CD14-positive monocyte (primary cell): ENCODE measurements at places on chromosomes 13 and 19.

- no peak for DNase-seq
Observed at GRCh38 chr19:30333291-30334065, 38.7 kb upstream of the ZNF536 start.

- no peak for DNase-seq
Observed at GRCh38 chr19:46862503-46862834, 1.7 kb downstream of the ARHGAP35 start.

DNA sequence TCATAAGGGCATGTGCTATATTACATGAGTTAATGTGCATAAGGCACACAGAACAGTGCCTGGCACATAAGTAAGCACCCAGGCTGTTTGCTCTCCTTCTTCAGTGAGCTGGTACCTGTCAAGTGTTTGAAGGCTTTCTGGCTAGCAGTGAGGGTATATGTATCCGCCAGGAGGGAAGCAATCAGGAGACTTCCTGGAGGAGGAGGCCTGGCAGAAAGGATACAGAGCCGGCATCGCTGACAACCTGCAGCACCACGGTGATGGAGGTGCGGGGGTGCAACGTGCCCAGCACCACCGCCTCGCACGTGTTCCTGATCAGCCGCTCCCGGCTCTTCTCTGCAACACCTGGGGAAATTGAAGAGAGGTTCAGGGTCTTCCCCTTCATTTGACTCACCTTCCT is 5.5 kb downstream of the EXOSC5 start:
- no peak for DNase-seq

- no peak for DNase-seq
Observed at GRCh38 chr13:33873251-33873908, 55.4 kb downstream of the RFC3 start.

DNA sequence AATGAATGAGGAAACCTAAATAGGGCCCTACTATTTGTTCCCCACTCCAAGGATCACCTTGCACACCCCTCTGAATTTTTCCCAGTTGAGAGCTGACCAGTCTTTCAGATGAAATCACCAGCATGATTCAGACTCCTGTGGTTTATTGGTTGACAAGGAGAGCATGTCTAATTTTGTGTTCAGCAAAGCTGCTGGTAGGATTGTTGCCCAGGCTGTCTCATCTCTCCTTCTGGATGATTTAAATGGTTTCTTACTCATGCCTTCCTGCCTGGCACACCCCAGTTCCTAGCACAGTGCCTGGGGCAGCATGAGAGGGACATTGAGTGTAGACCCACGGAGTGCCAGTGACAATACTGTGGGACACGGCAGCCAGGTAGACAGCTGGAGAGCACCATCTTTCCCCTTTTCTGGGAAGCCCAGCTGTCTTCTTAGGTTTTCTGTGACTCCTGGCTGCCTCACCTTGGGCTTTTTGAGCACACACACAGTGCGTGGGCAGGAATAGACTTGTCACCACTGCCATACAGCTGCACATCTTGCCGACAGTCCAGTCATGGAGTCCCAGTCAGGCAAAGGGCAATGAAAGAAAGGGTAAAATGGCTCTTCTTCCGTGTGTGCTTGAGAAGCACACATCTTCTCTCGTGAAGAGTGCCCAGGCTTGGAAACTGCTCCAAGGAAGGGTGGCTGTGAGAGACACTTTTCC is 12.3 kb downstream of the FGF9 start:
- DNase-seq = no peak

DNA sequence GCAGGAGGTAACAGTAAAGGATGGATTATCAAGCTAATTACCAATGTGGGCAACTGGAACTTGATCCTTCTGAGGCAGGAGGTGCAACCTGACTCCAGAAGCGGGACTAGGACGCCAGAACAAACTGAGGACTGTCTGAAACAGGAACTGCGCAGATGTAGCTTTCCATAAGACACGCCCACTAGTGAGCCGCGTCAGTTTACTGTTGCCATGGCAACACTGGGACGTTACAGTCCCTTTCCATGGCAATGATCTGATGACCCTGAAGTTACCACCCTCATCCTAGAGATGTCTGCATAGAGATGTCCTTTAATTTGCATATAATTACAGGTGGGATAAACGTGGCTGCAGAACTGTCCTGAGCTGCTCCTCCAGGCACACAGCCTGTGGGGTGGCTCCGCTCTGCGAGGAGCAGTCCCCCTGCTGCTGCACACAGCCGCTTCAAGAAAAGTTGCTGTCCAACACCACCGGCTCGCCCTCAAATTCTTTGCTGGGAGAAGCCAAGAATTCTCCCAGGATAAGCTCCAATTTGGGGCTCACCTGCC is 816.6 kb downstream of the UQCRFS1 start:
- DNase-seq = no peak

GRCh38 chr19:1474011-1474764 is 4.8 kb downstream of the C19orf25 start:
- no peak for DNase-seq

DNA sequence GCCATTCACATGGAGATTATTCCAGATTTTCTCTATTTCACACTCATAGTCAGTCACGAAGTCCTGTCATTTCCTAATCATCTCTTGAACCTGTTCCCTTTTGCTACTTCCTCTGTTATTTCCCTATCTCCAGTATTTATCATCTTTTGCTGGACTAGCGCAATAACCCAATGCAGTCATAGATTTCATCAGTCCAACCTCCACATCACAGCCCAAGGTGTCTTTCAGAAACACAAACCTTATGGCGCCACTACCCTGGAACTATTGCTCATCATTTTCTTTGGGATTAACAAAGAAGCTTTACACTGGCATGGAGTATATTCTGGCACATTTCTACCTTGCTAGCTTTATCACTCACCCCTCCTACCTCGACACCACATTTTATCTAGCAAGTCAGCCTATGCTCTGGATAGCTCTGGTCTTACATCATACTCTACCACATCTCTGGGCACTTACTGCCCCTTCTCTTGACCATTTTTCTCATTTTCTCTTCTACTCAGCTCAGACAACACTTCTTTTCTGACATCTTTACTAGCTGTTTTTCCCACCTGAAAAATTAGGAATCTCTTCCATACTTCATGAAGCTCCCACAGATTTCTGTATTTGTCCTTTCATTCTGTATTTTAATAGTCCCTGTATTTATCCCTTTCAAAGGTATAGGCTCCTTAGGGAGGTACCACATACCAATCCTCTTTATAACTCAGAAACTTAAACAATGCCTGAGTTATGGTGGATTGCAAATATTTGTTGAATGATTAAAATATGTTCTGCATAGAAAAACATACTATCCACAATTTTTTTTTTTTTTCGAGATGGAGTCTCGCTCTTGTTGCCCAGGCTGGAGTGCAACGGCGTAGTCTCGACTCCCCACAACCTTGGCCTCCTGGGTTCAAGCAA is 534.7 kb downstream of the KLF12 start:
- no peak for DNase-seq

DNA sequence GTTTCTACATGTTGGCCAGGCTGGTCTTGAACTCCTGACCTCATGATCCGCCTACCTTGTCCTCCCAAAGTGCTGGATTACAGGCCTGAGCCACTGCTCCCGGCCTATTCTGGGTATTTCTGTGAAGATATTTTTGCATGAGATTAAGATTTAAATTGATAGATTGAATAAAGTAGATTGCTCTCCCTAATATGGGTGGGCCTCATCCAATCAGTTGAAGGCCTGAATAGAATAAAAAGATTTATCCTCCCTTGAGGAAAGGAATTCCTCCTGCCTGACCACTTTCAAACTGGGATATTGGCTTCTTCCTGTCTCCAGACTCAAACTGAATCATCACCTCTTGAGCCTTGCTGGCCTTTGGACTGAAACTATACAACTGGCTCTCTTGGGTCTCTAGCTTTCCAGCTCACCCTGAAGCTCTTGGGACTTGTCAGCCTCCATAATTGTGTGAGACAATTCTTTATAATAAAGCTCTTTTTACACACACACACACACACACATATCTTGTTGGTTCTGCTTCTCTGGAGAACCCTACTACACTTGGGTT is 36.1 kb upstream of the CXCL17 start:
- no peak for DNase-seq

DNA sequence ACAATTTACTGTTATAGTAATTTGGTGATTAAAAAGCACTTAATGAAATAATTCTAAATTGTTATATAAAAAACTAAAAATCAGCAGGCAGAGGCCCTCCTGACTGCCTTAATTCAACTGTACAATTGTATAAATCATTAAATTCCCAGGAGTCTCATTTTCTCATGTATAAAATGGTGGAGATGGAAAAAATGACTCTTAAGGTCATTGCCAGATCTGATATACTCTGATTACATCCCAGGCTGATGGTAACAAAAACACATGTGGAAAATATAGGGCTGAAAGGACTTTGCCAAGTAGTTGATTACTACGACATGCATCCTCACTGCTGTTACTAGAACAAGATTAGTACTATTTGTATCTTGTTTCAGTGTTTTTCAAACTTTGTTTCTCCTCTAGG is 1020.0 kb upstream of the SLC10A2 start:
- no peak for DNase-seq

DNA sequence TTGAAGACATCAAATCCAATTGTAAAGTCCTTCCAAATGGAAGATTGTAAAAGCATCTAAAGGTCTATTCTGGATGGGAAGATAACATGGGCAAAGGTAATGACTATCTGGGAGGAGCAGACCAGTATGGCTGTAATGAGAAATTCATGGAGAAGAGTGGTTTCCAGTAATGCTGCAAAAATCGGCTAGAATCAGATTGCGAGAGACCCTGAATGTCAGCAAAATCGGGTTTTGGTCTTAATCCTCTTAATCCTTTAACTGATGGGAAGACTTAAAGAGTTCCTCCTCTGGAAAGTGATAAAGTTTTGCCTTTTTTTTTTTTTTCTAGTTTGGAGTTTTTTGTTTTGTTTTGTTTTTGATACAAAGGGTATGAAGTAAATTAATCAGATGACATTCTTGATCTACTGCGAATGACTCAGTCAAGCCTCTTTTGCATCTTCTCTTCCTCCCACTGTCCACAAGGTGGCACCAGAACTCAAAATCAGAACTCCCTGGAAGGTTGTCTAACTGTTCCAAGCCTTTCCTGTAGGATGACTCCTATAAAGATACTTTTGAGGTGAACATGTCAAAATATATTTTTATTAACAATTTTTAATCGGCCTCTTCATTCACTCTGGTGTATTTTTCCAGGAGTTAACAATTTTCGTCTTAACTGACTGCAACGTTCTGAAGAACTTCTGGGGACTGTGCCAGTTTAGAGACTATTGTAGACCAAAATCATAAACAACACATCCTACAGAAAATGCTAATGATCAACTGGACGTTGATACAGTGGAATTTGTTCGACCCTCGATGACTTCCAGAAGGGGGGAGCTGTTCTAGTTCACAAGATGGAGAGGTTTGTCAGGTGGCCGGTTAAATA is 213.3 kb upstream of the MIR17HG start:
- DNase-seq = peak; percentile 36

GRCh38 chr19:10361569-10362011 is 18.8 kb downstream of the TYK2 start:
- no peak for DNase-seq

DNA sequence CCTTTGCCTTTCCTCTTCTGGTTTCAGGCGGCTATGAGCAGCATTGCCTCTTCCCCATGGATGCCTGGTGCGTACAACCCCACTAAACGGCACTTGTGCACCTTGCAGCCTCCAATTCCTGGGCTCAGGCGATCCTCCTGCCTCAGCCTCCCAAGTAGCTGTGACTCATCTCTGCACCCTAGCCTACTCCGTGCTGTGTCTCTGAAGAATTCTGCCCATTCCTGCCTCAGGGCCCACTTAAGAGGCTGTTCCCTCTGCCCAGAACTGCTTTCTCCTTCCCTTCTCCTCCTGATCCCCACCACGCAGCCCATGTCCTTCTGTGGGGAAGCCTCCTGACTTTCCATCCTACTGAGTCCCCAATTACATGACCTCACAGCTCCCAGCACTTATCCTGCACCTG is 142.2 kb upstream of the ZNF507 start:
- no peak for DNase-seq

- no peak for DNase-seq
Observed at GRCh38 chr19:54095136-54095858, 5.3 kb downstream of the OSCAR start.

DNA sequence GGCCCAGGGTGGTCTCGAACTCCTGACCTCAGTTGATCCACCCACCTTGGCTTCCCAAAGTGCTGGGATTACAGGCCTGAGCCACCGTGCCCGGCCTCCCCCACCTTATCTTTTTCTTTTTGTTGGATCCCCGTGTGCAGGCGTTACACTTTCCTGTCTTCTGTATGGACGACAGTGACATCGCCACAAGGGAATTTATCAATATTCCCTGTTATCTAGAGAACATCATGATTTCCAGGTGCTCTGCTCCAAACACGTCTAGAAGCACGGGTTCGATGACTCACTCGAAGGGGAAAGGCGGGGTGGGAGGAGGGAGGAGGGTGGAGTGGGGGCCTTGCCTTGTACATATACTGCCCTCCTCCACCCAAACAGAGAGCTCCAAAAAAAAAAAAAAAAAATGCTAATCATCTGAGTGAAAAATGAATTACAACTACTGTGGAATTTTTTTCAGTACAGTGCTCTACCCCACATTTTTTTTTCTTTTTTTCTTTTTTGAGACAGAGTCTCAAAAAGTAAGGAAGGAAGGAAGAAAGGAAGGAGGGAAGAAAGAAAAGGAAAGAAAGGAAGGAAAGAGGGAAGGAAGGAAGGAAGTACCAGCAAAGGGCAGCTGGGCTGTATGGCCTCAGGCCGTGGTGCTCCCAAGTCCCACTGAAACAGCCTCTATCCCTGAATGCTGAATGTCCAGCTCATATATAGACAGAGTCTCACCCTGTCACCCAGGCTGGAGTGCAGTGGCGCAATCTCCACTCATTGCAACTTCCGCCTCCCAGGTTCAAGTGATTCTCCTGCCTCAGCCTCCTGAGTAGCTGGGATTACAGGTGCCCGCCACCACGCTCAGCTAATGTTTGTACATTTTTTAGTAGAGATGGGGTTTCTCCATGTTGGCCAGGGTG is 36.8 kb downstream of the INSR start:
- DNase-seq = no peak

DNA sequence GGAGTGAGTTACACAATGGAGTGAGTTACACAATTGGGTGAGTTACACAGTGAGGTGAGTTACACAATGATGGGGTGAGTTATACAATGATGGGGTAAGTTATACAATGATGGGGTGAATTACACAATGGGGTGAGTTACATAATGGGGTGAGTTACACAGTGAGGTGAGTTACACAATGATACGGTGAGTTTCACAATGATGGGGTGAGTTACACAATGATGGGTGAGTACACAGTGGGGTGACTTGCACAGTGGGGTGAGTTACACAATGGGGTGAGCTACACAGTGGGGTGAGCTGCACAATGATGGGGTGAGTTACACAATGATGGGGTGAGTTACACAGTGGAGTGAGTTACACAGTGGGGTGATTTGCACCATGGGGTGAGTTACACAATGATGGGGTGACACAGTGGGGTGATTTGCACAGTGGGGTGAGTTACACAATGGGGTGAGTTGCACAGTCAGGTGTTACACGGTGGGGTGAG is 52.5 kb upstream of the GAS6 start:
- DNase-seq = peak; percentile 4
